Activated CD4-positive, CD25-positive, alpha-beta regulatory T cell (primary cell): ENCODE measurements at places on chromosomes 1 and 21.

DNA sequence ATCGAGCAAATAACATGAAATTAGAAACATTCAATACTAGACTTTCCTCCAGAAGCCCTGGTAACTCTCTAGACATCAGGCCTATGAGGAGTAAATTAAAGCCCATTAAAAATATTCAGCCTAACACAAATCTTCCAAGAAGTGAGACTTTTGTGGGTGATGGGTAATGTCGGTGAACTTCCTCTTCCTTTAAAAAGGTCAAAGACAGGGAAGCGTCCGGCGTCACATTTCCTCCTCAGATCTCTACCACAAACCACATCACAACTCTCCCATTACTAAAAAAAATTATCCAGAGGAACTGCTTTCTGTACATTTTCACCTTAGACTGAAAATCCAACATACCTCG, 1.4 kb downstream of the EIF4G3 start:
- no peak for DNase-seq

- no peak for DNase-seq
Observed at GRCh38 chr1:119582801-119583200, 65.3 kb downstream of the ZNF697 start.

DNA sequence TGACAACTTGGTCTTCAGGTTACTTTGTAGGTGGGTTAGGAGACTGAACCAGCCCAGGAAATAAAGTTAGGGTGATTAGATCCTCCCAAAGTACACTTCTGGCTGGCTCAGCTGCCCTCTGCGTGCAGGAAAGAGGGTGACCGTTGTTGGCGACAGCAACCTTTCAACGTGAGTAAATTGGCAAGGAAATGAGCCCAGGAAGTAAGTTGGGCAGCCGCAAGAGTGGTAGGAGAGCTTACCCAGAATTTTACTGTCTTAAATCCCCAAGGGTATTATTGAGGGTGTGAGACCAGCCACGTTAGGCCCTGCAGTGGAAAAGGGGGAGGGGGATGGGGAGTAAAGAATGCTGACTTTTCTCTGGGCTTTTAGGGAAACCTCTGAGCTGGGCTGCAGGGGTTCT, 1.6 kb downstream of the TENT5C start:
- DNase-seq = no peak

GRCh38 chr1:228812961-228813360, 77.7 kb downstream of the RHOU start:
- DNase-seq = no peak

DNA sequence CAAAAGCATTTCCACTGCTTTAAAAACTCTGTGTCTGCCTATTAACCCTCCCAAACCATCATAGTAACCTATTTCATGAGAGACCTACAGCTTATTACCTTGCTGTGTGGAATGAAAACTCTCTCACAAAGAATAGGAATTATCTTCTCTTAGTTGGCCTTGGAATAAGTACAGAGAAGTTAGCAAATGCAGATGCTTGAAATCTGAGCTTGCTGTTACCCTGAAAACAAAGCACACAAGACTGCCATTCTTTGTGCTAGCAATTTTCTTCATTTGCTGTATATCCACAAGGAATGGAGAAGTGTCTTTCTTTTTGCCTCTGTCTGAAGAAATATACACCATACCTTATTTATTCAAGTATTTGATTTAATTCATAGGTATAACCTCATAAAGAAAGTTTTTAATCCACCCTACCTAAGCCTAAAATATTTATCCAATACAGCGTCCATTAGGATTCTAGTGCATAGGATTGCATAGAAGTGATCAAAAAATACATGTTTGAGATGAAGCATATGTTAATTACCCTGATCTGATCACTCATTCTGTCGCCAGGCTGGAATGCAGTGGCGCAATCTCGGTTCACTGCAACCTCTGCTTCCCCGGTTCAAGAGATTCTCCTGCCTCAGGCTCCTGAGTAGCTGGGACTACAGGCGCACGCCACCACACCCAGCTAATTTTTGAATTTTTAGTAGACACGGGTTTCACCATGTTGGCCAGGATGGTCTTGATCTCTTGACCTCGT, 451.1 kb downstream of the LTN1 start:
- DNase-seq = no peak

GRCh38 chr21:35615325-35615724, 445.0 kb downstream of the SETD4 start:
- no peak for DNase-seq

GRCh38 chr1:233586301-233586700, 27.6 kb upstream of the KCNK1 start:
- DNase-seq = no peak

- DNase-seq = no peak
Observed at GRCh38 chr1:17207966-17208418, 3.1 kb downstream of the PADI1 start.

DNA sequence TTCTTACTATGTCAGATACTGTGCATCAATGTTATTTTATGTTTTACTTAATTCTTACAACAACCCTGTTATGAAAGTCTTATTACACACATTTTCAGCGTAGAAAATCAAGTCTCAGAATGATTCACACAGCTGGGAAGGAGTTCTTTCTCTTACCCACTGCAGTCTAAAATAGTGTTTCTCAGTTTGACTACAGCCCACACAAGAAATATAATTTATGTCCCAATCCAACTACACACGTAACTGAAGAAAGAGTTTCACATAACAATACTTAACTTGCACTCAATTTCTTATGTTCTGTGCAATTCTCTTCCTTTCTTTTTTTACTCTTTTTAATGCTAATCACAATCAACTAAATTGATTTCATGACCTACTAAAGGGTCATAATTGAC, 252.8 kb upstream of the ADGRL2 start:
- DNase-seq = no peak

GRCh38 chr1:225425201-225425786, 2.5 kb downstream of the LBR start:
- no peak for DNase-seq

GRCh38 chr1:3336641-3337630, 117.5 kb upstream of the ARHGEF16 start:
- DNase-seq = no peak

DNA sequence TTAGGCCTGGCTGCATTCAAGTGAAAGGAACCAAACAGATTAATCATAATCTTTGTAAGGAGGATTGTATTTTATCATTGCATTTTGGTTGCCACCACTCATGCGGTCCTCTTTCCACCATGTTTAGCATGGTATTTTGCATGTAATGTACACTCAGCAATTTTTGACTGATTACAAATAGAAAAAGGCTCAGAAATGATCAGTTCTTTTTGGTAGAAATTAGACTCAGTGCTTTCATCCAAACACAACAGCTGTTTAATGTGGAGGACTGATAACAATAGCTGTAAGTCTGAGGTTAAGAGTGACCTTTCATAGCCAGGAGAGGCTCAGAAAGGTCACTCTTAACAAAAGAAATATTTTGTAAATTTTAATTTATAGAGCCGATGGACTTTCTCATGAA, 25.3 kb upstream of the DPH5 start:
- DNase-seq = no peak

DNA sequence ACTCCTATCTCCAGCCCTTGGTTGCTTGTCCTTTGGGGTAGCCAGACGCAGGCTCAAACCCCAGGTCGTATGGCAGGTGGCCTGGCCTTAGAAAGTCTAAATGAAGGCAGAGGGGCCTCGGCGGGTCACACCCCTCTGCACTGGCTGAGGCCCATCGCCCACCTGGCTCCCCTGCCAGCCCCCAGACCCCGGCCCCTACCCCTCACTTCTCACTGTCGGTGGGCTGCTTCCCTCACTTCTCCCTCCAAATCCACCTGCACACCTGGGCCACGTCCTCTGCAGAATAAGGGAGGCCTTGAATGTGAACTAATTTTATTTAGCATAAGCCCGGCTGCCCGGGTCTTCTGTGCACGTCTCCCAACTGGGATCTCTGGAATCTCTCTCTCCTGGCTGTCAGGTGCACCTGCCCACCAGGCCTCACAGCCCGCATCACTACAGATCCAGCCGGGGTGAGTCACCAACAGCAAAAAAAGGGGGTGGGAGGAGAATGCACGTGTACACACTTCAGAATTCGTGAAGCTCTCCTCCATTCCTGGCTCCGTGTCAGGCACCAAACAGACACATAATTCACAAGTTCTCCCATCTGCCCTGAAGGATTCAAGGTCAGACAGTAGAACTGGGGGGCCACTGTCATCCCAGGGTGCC, 107.5 kb upstream of the SIM2 start:
- no peak for DNase-seq

DNA sequence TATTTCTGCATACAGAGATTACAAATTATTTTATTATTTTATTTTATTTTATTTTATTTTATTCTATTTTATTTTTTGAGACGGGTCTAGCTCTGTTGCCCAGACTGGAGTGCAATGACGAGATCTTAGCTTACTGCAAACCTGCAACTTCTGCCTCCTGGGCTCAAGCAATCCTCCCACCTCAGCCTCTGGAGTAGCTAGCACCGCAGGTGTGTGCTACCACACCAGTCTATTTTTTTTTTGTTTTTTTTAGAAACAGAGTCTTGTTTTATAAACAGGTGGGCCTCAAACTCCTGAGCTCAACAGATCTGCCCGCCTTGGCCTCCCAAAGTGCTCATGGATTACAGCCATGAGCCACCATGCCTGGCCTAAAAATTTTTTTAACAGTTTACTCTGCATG, 88.1 kb downstream of the PCP4 start:
- no peak for DNase-seq

DNA sequence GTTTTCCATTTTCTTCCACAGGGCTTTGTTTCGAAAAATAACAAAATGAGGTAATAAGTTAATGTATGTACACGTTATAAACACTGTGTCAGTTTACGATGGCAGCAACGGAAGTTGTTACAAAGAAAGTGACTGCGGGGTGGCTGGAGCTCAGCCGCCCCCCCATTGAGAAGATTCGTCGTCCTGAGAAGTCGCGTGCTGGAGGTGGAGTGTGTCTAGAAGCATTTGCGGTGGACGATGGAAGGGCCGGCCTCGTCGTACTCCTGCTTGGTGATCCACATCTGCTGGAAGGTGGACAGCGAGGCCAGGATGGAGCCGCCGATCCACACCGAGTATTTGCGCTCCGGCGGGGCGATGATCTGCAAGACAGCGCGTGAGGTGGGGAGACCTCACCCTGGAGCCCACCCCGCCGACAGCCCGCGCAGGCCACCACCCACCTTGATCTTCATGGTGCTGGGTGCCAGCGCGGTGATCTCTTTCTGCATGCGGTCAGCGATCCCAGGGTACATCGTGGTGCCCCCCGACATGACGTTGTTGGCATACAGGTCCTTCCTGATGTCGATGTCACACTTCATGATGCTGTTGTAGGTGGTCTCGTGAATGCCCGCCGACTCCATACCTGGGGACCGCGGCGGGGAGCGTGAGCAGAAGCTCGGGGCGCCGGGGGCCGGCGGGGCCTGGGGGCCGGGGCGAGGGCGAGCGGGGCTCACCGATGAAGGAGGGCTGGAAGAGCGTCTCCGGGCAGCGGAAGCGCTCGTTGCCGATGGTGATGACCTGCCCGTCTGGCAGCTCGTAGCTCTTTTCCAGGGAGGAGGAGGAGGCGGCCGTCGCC, 2.4 kb downstream of the ACTA1 start:
- DNase-seq = no peak

DNA sequence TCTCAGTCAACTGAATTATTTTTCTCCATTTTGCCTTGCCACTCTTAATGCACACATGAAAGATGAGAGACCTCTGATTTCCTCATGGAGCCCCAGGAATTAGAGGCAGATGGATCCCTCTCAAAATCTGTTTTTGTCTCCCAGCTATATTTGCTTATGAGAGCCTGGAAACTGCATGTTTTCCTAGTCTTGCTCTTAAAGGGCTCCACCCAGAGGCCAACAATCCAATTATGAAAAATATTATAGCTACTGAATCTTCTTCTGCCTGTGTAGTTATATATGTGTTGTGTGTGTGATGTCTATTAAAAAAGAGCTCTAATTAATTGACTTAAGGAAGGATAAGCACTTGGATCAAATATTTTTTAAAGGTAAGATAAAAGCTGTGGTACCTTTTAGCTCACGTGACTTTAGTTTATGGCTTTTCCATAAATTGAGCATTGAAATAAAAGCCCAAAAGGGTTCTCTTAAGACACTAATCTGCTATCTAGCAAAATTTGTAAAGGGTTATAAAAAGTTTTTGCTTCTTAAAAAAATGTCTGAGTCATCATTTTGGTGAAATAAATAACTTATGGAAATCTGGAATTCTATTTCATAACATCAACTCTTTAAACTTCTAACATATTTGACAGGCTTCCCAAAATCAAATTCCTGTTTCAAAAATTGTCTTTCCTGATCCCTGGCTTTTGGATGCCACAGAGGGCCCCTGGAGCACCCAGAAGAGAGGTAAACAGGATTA, 31.2 kb upstream of the TSPEAR start:
- DNase-seq = no peak

- no peak for DNase-seq
Observed at GRCh38 chr1:236023926-236024565, 40.8 kb downstream of the NID1 start.

DNA sequence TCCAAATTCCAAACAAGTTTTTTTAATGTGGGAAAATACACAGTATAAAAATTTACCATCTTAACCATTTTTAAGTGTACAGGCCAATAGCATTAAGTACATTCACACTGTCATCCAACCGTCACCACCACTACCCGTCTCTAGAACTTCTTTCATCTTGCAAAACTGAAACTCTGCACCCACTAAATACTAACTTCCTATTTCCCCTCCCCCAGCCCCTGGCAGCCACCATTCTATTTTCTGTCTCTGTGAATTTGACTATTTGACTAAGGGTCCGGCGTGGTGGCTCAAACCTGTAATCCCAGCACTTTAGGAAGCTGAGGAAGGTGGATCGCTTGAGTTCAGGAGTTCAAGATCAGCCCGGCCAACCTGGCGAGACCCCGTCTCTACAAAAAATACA, 36.1 kb downstream of the CLSTN1 start:
- DNase-seq = no peak

GRCh38 chr21:45308194-45309068, 20.7 kb upstream of the POFUT2 start:
- no peak for DNase-seq

GRCh38 chr1:185291652-185292051, 25.4 kb downstream of the IVNS1ABP start:
- no peak for DNase-seq

- DNase-seq = no peak
Observed at GRCh38 chr1:51311826-51312225, 18.5 kb downstream of the TTC39A start.

DNA sequence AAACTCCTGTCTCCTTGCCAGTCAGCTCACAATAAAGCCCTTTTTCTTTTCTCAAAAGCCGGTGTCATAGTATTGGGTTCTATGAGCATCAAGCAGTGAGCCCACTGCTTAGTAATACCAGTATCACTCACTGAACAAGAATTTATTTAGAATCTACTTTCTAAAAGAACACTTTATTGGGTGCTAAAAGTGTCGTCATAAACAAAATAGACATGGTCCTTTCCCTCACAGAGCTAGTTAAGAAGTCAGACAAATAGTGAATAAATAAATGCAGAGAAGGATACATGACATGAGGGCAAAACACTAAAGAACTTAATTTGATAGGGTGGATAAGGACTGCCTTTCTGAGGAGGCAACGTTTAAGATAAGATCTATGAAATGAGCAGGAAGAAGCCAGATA, 32.2 kb downstream of the EVI5 start:
- DNase-seq = no peak

DNA sequence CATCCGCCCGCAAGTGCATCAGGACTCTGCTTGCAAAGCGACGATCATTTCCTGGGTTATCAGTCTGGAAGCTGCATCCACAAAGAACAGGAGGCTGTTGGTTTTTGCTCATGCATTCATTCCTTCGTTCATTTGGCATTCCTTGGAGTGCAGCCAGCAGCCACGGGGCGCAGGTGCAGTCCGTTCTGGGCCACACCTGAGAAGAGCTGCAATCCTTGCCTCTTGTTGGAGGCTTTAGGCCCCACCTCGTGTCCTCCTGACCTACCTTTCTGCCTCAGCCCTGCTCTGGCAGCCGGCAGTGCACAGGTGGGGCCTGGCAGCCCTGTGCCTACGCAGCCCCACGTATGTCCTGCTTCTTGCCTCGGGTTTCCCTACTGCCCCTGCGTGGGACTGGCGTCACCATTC, 19.6 kb upstream of the C2CD2 start:
- no peak for DNase-seq
